ENCODE measurements at places on chromosomes 7 and 10.

DNA sequence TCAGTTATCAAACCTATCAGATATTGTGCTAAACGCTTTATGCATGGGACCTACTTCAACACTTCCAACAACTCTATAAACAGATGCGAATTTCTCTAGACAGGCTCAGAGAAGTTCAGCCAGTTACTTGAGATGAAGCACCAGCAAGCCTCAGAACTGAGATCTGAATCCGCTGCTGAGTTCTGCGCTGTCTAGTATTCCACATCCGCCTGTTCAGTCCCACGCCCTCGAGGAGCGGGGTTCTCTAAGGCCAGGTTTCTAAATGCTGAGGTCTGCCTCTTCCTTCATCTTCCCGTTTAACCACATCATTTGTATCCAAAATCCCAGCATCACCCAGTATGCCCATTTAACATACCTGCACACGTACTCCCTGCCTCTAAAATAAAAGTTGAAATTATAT is 297.8 kb upstream of the ZNF32 start:
- DNase-seq, result no peak

DNA sequence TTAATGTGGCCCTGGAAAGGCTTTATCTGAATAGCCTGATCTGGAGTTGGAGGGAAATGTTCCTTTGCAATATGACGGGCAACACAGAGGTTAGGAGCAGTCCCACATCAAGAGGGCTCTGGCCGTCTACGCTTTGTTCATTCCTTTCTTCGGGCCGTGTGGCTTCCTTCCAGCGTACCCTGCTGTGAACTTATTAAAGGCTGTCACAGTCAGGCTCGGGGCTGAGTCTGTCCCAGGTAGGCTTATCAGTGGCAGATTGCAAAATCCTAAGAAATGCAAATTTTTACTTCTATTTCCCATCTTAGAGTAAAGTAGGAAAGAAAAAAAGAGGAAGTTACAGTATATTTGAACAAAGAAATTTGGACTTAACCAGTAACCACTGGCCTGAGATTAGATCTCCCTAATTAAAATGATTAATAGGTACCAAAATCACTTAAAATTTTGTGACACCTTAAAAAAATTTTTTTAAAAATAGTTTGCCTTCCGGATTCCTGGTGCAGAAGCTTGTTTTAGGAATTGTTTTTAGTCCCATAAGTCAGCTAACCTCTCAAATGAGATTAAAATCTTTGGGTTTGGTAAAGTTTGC is 453.1 kb upstream of the MKI67 start:
- no peak for DNase-seq

GRCh38 chr7:158778471-158778870 is 50.8 kb downstream of the ESYT2 start:
- DNase-seq, result no peak

DNA sequence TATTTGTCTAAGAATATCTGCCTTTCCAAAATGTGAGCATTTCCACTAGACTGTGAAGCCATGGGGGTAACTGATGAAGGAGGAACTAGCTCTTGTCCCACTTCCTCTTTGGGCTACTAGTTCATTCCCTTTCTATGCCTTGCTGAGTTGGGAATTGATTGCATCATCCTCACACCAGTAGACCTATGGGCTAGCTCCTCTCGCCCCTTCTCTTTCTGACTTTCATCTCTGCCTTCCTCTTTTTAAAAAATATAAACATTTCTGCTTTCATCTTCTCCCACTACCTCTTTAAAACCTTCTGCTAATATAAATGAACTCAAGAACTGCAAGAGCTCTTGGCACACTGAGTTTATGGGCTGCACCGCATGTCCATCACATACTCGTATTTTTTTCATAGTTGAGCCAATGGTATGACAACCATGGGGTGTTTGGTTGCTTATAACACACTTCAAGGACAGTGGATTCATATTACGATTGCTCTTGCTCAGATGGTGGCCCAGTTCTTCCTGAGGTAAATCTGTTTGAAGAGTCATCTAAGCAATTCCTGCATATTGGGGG is 182.0 kb downstream of the REEP3 start:
- DNase-seq, result no peak

DNA sequence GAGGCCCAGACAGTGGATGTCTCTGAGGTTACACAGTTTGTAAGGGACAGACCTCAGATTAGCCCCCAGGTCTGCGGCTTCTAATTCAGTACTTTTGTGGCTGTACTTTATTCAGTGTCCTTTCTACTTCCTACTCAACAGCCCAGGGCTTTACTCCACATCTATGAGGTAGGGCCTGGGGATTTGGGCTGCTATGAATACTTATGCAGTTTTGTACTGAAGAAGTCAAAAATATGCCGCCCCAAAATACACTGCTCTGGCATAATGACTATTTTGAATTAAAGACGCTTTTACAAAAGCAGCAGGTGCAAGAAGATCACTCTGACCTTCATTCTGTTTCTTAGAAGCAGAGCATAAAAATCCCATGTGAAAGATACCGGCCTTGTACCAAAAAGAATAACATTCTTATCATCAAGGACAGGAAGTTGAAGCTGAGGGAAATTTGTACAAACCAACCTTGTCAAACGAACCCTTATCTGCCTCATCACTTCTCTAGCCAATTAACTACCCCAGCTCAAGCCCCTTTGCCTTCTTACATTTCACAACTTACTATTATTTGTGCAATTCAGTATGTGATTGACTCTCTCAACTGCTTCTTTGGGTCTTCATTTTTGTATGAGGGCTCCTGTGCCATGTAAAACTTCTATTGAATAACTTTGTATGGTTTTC is 26.1 kb upstream of the TRUB1 start:
- no peak for DNase-seq

GRCh38 chr7:148434181-148434757 is 156.3 kb upstream of the C7orf33 start:
- no peak for DNase-seq

DNA sequence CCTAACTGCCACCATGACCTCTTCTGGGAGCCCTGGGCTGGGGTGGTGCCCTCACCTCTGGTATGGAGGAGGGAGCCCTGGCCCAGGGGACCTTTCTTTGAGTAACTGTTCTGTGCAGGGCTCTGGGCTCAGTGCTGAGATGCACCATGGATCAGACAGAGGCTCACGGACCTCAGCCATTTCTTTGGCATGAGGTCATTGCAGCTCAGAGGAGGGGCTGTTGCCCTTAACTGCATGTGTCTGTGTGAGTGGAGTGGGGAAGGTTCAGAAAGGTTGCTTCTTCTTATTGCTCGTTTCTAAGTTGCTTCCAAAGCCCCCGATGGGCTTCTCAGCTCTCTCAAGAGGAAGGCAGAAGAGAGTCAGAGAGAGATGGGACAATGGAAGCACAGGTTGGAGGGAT is 233.9 kb downstream of the RPS24 start:
- DNase-seq, result no peak

DNA sequence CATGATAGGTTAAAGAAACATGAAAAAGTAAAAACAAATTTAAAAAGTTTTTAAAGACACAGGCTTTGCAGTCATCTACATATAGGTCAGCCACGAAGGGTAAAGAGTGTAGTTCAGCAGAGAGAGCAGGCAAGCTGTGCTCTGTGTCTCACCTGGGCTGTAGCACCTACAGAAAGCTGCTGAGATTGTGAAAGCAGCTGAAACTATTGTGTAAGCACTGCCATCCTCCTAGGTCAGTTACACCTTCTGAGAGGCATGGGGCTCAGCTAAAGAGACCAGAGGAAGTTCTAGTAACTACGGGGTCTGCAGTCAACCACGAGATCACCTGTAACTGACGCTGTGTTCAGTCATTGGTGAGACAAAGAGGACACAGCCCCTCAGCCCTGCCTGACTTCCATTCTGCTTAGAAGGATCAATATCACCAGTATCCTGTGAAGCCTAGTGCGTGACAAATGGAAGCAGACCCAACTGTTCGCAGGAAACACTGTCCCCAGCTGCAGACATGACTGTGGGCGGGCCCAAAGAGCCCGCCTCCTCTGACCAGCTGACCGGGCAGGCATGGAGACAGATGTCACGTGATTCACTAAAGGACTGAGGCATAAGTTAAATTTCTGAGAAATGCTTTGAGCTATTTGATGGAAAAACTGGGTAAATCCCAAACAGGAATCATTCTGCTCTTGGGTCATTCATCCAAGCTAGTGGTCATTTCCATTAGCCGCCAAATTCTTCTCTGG is 87.9 kb downstream of the EBF3 start:
- no peak for DNase-seq

Measured in Caki2 (cell line).